ENCODE measurements at places on chromosomes 13 and 19.

- no peak for DNase-seq
Observed at GRCh38 chr13:89750371-89750770, 1597.1 kb upstream of the MIR17HG start.

- no peak for DNase-seq
Observed at GRCh38 chr19:34181111-34181864, 9.0 kb downstream of the LSM14A start.

- no peak for DNase-seq
Observed at GRCh38 chr19:20079476-20079875, 1.7 kb downstream of the ZNF90 start.

DNA sequence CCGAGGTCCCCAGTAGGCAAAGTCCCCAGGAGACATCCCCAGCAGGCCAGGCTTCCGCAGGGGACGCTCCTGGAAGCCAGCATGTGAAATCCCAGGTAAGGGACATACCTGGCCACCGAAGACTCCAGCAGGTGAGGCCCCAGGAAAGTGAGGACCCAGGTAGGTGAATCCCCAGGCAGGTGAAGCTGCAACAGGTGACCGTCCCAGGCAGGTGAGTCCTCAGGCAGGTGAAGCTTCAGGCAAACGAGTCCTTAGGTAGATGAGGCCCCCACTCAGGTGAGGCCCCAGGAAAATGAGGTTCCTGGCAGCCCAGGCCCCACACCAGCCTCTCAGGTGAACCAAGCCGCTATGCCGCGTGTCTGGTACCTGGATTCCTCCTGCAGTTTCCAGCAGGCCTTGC, 8.3 kb downstream of the FUT6 start:
- DNase-seq, result no peak

- peak; percentile 91 for DNase-seq
Observed at GRCh38 chr19:12801466-12802266, at the start of the genes PRDX2 and THSD8. Gene PRDX2 (minus strand): TSS chr19:12801800. CDS start chr19:12801261, 539 bp downstream. Gene THSD8 (plus strand): TSS chr19:12802069. CDS start chr19:12802072, 3 bp downstream.

- no peak for DNase-seq
Observed at GRCh38 chr19:16397791-16398529, 73.3 kb downstream of the KLF2 start.

DNA sequence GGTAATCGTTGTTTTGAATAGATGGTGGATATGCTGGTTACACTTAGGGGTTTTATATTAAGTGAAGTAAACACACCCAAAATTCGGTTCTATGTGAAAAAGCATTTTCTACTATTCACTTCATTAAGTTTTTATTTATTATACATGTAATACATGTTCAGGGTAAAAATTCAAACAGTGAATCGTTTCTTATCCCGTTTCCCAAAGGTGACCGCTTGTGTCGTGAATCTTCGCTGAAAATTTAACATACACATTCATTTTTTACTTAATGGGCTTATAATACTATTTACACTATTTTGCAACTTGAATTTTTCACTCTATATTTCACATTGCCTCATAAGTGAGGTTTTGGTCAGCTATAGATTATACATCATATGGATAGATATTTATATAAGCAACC, 24.5 kb downstream of the IPO5 start:
- DNase-seq, result no peak

- DNase-seq, result no peak
Observed at GRCh38 chr13:36051082-36051481, 80.1 kb downstream of the DCLK1 start.

GRCh38 chr13:21579754-21580316, 24.1 kb downstream of the MICU2 start:
- peak; percentile 35 for DNase-seq

GRCh38 chr19:35154525-35155406, at the start of gene FXYD5:
Gene FXYD5 (plus strand): TSS chr19:35154735. CDS start chr19:35155551, 816 bp downstream.
- peak; percentile 84 for DNase-seq

GRCh38 chr19:33731881-33732280, 64.8 kb upstream of the KCTD15 start:
- DNase-seq, result no peak

- no peak for DNase-seq
Observed at GRCh38 chr19:45767881-45768654, 984 bp downstream of the SIX5 start.

DNA sequence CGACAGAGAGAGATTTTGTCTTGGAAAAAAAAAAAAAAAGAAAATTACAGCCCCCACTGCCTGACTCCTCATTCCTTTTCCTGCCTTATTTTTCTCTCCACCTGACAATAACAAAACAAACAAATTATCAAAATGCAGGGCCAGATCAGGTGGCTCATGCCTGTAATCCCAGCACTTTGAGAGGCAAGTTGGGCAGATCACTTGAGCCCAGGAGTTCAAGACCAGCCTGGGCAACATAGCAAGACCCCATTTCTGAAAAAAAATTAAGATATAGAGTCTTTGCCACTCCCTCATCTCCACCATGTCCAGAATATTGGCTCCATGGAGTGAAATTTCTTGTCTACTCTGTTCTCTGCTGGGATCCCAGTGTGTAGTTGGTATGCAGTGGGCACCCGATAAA, 7.2 kb downstream of the CERS4 start:
- no peak for DNase-seq

GRCh38 chr13:45775401-45775963, 73.4 kb downstream of the CBY2 start:
- DNase-seq, result no peak

GRCh38 chr19:5091684-5092480, 123.0 kb downstream of the KDM4B start:
- DNase-seq, result no peak

DNA sequence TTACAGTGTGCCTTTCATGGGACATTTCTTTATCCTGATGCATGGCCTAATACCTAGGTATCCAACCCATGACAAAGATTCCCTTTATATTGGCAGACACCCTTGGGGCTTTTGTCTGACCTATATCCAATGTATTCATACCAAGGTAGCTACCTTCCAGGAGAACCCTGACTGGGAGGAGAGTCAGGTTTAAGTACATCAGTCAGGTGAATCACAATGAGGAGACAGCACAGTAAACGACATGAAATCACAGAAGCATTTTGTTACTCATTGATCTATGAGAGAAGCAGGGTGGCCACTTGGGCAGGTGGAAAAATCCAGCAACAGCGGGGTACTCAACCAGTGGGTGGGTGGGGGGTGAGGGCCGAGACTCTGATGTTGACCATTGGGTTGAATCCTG, 527.4 kb upstream of the ATXN8OS start:
- no peak for DNase-seq

GRCh38 chr13:102651892-102652291, 43.0 kb downstream of the METTL21C start:
- no peak for DNase-seq

- DNase-seq, result no peak
Observed at GRCh38 chr19:56896095-56896494, 55.6 kb upstream of the PEG3 start.

DNA sequence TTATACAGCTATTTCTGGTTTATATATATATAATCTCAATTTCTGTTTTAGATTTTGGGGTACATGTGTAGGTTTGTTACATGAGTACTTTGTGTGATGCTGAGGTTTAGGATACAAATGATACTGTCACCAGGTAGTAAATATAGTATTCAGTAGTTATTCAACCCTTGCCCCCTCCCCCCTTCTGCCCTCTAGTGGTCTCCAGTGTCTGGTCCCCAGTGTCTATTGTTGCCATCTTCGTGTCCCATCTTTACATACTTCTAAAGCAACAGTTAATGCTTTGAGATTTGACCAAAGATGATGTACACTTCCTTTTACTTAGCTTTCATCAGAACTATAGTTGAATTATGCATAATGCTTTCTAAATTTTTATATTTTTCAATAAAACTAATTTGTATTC, 1623.4 kb upstream of the PRR20A start:
- no peak for DNase-seq

DNA sequence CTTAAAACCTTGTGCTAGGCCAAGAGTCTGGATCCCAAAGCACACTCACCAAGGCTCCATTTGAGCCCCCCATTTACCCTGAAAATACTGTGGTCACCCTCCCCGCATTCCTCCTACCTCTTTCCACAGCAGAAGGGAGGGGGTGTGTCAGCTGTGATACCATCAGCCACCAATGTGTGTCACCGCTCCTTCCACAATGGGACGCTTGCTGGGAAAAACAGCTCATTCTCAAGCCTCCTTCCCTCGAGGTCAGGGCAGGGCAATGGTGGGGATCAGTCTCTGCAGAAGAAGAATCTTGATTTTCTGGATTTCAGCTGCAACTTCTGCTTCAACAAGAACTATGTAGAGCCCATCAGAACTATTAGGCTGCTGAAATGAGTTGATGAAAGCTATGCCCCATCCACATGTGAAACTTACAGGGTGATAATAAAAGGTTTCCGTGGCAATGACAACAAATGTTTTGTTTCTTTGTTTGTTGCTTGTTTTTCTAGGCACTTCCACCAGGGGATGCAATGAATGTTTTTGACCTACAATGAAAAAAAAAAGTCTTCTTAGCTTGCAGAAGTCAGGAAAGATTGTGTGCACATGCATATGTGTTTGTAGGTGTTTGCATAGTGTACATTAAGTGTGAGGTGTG, 26.4 kb upstream of the ZNF507 start:
- no peak for DNase-seq

- peak; percentile 51 for DNase-seq
Observed at GRCh38 chr19:43594710-43595604, 977 bp downstream of the IRGQ start.

GRCh38 chr13:24249624-24250023, 59.8 kb upstream of the C1QTNF9 start:
- no peak for DNase-seq

DNA sequence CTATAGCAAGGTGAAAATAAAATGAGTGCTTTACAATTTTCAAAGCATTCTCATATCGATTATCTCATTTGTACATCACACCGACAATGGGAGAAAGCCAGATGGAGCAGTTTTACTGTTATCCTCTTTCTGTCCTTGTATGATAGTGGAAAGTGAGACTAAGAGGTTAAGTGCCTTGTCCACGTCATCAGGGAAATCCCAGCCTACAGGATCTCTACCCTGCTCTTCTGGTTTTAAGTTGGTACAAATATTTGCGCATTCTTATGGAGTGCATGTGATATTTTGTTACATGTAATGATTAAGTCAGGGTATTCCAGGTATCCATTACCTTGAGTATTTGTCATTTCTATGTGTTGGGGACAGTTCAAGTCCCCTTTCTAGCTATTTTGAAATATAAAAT, 12.4 kb upstream of the ENOX1 start:
- DNase-seq, result no peak

GRCh38 chr13:111397202-111397880, 76.9 kb downstream of the TEX29 start:
- no peak for DNase-seq

DNA sequence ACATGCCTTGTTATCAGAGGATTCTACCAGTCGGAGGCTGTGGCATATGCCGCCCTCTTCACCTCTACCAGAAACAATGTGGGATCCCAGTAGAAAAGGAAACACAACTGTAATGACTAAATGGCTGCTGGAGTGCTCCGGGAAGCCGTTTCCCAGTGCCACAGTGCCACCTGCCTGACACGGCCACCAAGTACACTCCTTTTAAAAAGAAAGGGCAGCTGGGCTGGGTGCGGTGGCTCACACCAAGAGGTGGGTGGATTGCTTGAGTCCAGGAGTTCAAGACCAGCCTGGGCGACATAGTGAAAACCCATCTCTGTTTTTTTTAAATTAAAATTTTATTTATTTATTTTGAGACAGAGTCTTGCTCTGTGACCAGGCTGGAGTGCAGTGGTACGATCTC, 67.3 kb downstream of the TRPM4 start:
- DNase-seq, result no peak

- DNase-seq, result no peak
Observed at GRCh38 chr19:13459351-13459750, 46.9 kb downstream of the CACNA1A start.

DNA sequence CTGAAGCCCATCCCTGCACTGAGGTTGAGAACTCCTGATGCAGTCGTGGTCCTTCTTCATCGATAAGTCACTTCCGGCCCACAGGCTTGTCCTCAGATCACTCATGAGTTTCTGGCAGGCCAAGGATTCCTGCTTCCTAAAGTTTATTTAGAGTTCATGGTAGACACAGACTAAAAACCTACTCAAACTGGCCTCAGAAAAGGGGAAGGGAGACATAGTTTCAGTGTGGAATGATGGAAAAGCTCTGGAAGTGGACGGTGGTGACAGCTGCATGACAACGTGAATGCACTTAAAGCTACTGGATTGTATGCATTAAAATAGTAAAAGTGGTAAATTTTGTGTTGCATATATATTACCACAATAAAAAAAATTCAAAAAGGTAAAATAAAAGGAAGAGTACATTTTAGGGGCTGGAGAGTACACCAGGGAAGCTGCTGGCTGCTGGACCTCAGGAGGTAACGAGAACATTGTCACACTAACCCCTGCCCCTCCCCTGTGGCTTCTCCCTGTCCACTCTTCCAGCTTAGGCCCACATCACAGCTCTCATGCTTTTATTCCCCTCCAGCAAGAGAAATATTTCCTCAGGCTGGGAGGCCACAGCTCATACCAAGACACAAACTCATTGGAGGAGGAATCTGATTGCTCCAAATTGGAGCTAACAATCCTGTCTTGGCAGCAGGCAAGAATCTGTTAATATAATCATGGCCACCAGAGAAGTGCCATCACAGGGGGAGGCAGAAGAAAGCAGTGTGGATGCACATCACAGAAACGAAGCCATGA, 741.0 kb downstream of the UQCRFS1 start:
- DNase-seq, result no peak

- DNase-seq, result peak; percentile 83
Observed at GRCh38 chr19:20661150-20661819, at the start of gene ZNF626. Gene ZNF626 (minus strand): TSS chr19:20661571. CDS start chr19:20661446, 125 bp downstream.

- DNase-seq, result no peak
Observed at GRCh38 chr13:35957241-35957731, 173.9 kb downstream of the DCLK1 start.

DNA sequence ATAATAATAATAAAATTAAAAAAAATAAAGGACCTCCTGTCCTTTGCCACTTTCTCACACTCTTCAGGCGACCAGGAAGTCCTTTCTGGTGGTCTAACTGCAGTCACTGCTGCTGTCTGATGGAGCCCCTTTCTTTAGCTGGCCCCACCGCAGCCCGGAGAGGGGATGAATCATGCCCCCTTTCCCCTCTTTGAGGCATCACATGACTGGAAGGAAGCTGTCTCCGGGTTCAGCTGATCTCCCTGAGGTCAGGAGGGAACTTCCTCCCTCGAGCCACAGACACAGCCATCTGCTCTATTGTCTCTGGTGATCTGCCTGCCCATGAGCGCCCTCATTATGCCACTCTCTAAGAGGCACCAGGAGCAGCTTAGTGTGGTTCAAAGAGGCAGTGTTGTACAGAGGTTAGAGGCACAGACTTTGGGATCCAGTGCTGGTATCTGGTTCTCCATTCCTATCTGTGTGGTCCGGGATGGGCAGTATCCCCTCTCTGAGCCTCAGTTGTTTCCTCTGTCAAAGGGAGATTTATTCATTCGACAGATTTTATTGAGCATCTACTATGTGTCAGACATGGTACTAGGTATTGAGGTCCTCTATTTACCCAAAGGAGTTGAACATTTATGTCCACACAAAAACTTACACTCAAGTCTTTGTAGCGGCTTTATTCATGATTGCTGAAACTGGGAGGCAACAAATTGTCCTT, 30.0 kb downstream of the VAV1 start:
- DNase-seq, result peak; percentile 80

GRCh38 chr19:39727070-39727800, 10.6 kb downstream of the CLC start:
- no peak for DNase-seq
